Activated CD4-positive, alpha-beta T cell treated with anti-CD3 and anti-CD28 coated beads, Interleukin-2, amount 50 U/mL, for 1 hour (primary cell): ENCODE measurements at places on chromosomes 2 and 18.

GRCh38 chr2:203328760-203329540 is 756 bp downstream of the ABI2 start:
- peak; percentile 8 for DNase-seq

DNA sequence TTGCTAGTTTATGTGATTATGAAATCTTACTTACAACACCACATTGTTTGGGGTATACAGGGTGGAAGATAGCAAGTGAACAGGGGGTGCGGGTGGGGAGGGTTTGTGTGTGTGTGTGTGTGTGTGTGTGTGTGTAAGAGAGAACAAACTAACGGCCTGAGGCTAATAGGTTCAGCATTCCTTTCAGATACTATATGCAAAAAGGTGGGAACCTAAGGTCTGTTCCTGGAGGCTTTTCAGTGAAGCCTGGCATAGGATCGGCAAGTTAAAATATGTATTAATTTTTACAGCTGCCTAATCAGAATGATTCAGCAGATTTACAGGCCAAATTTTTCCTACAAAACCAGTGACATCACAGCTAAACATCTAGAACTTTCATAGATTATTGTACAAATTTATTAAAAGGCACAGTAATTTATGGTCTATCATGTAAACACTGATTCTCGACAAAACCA is 7.6 kb upstream of the SPDYA start:
- DNase-seq = no peak

DNA sequence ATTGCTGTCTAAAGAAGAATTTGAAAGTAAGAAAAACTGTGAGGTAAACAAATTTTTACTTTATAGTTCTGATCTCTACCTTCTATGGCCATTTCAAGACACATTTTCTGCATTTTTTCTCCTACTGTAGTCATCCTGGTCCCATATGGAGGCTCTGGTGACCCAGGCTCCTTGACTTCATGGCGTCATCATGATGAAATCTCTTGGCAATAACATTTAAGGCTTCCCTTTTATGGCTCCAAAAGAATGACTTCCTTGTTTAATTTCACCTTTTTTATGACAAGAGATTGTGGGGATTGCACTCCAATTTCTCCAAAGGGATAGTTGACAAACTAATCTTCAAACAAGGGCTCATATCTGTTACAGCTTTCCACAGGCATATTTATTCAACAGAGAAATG is 143.0 kb upstream of the SCN7A start:
- DNase-seq = no peak

GRCh38 chr2:239824046-239824694 is 201.0 kb downstream of the NDUFA10 start:
- no peak for DNase-seq

DNA sequence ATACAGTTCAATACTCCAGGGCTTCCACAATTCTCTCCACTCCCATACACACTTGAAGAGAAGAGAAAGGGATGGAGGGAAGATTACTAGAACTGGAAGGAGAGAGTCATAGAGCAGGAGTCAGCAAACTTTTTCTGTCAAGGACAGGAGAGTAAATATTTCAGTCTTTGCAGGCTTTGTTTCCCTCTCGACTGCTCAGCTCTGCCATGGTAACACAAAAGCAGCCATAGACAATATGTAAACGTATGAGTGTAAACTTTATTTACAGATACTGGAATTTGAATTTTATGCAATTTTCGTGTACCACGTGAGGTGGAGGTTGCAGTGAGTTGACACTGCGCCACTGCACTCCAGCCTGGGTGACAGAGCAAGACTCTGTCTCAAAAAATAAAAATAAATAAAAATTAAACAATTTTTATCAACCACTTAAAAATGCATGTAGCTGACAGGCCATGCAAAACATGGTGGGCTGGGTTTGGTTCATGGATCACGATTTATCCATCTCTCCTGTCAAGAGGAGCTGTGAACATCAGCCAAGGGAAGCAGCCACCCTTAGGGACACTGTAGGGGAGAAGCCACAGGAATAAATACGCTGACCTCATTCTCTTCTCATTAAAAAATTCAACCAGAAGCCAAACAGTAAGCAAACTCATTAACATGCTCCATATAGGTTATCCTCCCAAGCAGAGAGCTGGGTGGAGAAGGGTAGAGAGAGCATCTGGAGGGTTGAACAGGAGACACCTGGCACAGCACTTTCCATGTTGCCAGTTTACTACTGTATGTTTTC is 266.4 kb upstream of the FN1 start:
- no peak for DNase-seq

DNA sequence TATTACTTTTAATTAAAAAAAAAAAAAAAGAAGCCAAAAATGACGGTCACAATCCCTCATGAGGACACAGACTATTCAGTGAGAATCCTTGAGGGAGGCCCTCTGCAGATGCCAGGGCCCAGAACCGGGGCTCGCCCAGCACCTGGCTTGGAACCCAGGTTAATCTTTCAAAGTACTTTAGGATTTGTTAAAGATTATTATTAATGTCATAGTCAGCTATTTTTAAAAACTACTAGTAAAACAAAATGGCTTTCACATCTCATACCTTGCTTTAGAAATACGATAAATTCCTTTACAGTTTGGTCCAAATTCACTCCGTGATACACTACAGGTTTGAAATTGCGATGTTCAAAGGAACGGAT is 27.1 kb downstream of the C2orf76 start:
- no peak for DNase-seq

DNA sequence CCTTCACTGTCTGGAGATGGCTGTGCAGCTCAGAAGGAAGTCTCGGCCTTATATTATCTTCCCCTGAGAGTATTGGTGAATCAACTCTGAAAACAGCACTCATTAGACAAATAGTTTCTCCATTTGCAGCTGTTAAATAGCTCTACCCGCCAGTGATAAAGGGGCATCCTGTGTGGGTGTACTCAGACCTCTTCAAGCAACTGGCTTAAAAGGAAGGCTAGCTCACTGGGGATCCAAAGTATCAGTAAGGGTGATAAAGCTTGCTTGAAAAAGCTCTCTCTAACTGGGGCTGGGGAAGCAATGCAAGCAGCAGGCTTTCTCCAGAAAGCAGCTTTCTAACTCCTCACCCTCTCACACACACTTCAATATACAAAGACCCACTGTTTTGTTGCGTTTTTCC is 64.9 kb upstream of the PSMD14 start:
- DNase-seq = no peak

DNA sequence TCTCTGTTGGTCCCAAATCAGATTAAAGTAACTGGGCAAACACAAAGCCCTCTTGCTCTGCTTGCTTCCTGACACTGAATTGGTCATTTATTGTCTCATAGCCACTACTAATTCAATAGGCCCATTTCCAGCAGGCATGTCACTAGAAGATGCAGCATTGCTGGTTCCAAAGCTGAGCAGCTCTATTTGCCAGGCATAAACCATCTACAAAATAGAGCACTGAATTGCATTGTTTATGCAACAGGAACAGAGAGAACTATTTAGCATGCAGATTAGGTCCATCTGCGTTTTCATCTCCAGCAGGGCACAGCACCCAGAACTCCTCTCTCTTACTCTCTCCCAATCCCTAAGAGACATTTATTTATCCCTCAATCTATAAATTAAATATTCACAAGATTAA is 227.6 kb downstream of the SUCLG1 start:
- no peak for DNase-seq

DNA sequence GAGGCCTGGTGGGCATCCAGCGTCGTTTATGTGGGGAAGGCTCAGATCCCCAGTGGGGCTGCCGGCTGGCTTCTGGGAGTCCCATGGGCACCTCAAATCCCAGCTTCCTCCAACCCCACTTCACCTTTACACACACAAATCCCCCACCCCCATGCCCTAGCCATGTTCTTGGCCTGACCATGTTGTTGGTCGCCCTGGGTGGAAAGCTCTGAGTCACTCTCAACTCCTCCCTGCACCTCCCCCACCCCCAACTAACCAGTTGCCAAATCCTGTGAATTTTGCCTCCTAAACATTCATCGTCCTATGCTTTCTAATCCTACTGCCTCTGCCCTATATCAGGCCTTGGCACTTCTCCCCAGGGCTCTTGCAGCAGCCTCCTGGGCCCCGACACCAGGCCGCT is 6.4 kb downstream of the TNS1 start:
- DNase-seq = no peak

- DNase-seq = no peak
Observed at GRCh38 chr2:222794585-222795449, 66.0 kb upstream of the ACSL3 start.

- DNase-seq = no peak
Observed at GRCh38 chr2:236177967-236178889, 10.0 kb upstream of the GBX2 start.

- no peak for DNase-seq
Observed at GRCh38 chr18:72407048-72407447, 137.1 kb downstream of the CBLN2 start.

GRCh38 chr2:216775043-216775453 is 79.7 kb upstream of the IGFBP5 start:
- DNase-seq = no peak

GRCh38 chr2:225630824-225631533 is 231.5 kb downstream of the NYAP2 start:
- DNase-seq = no peak

- no peak for DNase-seq
Observed at GRCh38 chr2:84327645-84328249, 131.3 kb downstream of the SUCLG1 start.

GRCh38 chr2:43539436-43539835 is 56.4 kb downstream of the THADA start:
- DNase-seq = no peak

DNA sequence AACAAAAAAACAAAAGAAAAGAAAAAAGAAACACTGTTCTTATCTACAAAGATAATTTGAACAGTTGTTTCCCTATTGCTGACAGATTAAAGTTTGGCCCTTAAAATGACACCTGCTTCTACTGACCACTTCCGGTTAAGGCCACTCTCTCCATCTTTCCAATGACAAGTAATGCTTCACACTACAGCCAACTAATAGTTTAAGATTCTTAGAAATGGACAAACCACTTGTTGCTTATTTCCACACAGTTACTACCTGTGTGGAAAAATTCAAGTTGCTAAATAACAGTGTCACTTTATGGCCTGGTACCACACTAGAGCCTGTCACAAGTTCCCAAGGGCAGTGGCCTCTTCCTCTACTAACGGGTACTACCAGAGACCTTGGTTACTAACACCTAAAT is 2.4 kb downstream of the TMEM185B start:
- DNase-seq = no peak

DNA sequence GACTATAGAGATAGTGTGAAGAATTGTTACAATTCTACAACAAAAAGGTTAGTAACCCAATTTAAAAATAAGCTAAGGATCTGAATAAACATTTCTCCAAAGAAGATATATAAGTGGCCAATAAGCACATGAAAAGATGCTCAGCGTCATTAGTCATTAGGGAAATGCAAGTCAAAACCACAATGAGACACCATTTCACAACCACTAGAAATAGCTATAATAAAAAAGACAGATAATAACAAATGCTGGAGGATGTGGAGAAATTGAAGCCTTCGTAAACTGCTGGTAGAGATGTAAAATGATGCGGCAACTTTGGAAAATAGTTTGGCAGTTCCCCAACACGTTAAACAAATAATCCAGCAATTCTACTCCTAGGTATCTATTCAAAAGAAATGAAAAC is 366.5 kb upstream of the POU3F3 start:
- DNase-seq = no peak

GRCh38 chr2:47336259-47337238 is 66.4 kb upstream of the MSH2 start:
- no peak for DNase-seq

GRCh38 chr2:212974692-212975091 is 176.7 kb downstream of the IKZF2 start:
- DNase-seq = no peak

DNA sequence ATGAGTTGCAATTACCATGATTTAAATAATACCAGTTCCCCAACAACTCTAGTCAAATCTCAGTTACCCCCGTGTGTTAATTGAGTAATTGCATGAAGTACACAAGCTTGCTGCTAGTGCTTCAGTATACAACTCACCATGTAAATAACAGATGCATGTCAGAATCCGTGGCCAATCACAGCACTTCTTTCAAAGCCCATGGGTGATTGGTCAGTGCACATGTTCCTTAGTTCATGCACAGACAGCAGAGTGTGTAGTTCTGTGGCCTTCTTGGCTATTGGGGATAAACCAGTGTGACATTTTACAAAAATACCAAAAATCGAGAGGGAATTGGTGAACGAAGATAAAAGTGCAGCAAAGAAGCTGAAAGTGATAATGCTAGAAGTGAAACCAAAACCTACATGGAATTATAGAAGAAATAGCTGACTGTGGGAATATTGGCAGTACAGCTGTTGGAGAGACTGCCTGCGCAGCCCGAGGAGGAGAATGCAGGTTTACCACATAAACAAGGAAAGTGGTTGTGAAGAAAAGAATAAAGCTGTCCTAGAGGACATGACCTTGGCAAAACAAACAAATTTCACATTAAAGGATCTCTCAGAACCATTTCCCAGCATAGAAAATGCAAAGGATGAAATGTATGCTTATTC is 59.4 kb downstream of the NEDD4L start:
- no peak for DNase-seq

DNA sequence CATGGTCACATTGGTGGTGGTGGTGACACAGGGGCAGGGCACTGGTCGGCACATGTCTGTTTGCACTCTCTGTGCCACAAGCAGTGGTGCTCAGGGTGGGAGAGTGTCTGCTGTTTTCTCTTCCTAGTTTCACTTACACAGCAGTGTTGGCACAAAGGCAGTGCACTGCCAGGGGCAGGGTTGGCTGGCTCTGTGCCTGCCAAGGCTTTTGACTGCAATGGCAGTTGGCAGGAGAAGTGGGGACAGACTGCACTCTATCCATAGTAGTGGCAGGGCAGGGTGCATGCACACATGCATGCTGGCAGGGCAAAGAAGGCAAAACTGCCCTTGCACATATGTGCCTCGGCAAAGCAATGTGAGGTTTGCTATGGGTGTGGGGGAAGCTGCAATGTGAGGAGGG is 635.9 kb downstream of the SUCLG1 start:
- DNase-seq = no peak

- no peak for DNase-seq
Observed at GRCh38 chr2:74191596-74192380, 6.6 kb upstream of the MTHFD2 start.

- DNase-seq = no peak
Observed at GRCh38 chr2:8661736-8662135, 20.1 kb upstream of the ID2 start.

- no peak for DNase-seq
Observed at GRCh38 chr2:120576509-120577474, 158.9 kb upstream of the GLI2 start.

DNA sequence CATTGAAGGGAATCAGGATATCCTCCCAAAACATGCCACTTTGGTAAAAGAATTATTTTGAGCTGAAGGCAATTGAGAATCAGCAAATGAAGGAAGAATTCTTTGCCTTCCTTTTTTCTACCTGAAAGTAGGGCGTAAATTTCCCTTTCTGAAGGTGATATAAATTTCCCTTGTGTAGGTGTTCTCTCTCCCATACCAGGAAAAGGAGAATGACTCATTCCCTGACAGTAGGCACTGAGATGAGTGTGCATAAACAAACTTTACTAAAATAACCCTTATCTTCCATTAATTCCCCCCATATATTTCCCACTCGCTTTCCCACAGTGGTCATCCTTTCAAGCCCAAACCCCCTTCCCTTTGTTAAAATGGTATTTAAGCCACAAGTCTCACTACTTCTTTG is 1339.0 kb downstream of the LRP1B start:
- no peak for DNase-seq
